Activated naive CD4-positive, alpha-beta T cell treated with Interleukin-2 at 50 U/mL for 16 hours (primary cell): ENCODE measurements at places on chromosomes 6 and 20.

DNA sequence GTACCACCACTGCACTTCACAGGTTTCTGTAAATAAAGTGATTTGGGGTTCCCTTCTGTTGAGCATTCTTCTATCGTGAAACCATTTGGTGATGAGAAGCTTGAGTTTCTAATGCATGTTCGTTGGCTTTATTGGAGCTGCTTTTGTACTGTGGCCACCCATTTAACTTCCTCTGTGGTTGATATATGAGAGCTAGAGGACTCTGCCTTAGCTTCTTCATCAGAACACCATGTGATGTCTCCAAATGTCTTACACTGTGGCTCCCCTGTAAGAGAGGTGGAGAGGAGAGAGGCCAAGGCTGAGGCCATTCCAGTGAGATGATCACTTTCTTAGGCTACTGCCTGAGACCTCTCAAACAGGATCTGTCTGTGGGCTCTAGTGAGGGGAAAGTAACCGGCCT, 114.5 kb downstream of the SLC16A10 start:
- no peak for DNase-seq

DNA sequence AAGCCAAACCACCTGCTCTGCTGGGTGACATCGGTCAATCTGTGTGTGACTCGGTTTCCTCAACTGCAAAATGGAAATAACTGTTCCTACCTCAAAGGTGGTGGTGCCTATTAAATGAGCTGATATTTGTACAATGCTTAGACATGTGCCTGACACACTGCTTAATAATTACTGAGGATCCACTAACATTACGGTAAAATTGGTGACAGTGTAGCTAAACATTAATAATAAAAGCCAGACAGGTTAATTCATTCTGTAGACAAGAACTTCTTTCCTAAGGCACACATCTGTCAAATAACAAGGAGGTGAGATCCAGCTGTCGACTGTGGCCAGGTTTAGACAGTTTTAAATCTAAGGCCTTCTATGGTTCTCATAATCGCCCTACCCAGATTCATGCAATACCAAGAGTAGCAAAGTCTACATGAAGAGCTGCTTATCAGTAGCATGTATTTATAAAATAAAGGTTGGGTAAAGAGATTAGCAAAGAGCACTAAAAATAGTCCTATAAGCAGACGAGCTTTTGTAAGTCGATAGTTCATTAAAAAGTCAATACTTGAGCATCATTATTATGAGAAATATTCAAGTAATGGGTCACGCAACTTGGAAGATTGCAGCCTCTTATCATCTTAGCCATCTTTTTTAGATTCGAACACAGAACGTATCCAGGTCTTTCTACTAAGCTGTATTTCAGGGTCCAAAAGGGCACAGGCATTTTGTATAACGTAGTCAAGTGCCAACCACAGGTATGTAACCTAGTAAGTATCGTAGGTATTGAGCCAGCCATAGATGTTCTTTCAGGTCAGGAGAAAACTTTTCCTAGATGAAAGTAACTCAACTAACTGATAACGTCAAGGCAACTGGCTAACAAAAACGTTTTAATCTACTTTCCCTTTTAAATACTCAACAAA, 3.2 kb downstream of the CNKSR3 start:
- DNase-seq = no peak

DNA sequence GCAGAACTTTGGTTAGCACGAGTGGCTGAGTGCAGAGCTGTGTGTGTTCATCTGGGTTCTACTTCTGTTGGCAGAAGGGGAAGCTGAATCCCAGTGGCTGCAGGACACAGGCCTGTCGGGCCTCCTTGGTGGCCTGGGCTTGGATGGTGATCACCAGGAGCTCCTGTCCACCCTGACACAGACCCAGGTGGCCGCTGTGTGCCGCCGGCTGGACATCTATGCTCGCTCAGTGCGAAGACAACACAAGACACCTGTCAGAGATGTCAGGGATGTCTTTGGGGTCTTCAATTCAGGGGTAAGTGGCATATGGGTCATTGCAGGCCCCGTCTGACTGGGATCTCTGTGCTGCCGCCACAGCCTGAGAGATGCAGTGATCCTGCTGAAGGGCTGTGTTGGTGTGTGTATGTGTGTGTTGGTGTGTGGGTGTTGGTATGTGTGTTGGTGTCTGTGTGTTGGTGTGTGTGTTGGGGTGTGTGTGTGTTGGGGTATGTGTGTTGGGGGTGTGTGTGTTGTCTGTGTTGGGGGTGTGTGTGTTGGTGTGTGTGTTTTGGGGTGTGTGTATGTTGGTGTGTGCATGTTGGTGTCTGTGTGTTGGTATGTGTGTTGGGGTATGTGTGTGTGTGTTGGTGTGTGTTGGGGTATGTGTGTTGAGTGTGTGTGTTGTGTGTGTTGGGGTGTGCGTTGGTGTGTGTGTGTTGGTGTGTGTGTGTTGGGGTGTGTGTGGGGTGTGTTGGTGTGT, 25.5 kb downstream of the ARHGAP40 start:
- DNase-seq = no peak

DNA sequence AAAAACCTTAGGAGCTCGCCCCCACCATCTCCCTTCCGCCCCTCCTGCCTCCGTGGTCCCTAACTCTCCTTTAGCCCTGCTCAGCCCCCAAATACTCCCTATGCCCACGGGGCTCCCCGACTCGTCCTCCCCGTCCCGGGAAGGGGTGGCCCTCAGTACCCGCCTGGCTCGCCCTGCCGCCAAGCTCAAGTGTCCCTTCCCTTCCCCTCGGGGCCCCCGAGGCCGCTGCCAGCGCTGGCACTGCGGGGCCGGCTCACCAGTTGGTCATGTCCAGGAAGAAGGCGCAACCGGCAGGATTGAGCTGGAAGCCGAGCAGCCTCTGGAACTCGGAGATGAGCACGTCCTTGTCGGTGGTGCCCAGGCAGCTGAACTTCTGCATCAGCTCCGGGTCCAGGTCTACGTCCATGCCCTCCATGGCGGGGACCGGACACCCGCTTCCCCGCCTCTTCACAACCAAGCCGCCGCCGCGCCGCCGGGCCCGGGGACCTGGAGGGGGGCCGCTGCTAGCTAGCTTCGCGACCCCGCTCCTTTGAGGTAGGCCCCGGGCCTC, 303 bp downstream of the ILRUN start:
- no peak for DNase-seq

DNA sequence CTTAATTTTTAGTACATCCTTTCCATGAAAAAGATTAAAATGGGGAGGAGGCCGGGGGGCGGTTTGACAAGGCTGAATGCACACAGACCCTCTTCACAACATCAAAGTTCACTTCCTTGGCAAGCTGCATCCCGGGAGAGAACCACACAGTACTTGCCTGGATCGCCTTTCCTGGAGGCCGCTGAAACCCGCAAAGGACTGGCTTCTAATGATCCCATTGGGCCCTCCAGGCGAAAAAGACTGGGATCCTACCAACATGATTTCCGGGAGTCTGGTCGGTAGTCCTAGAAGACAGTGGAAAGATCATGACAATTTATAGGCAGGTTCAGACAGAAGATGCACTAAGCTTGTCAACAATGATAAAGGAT, 60.2 kb downstream of the RIPOR2 start:
- no peak for DNase-seq

- DNase-seq = no peak
These were observed 1369.1 kb downstream of the EPHA7 start for GRCh38 chr6:92050216-92050615.

DNA sequence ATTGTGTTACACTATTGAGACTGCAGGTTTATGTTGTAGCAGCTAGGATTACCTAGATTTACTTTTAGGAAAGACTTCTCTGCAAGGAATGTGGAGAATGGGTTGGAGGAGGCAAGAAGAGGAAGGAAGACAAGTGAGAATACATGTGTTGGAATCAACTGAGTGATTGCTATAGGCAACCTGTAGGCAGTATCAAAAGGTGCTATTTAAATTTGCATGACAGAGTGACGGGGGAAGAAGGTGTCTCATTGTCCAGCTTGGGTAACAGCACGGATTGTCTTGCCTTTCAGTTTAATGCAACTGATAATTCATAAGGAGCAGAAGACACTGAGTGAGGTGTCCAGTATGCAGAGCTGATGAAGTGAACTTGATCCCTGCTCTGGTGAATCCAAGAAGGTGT, 19.4 kb downstream of the SERPINB9 start:
- DNase-seq = no peak

DNA sequence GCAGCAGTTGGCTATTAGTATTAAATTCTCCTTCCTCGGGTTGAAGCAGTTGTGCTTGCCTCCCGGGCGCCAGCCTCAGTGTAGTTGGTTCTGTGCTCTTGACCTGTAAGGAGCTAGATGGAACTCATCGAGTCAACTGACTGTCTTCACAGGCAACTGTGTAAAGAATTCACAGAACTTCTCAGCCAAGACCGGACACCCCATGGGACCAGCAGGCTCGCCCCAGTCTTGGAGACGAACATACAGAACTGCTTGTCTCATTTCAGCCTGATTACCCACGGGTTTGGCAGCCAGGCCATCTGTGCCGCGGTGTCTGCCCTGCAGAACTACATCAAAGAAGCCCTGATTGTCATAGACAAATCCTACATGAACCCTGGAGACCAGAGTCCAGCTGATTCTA, 8.5 kb downstream of the TFAP2C start:
- no peak for DNase-seq

GRCh38 chr6:37897818-37898515, 78.4 kb downstream of the ZFAND3 start:
- no peak for DNase-seq

DNA sequence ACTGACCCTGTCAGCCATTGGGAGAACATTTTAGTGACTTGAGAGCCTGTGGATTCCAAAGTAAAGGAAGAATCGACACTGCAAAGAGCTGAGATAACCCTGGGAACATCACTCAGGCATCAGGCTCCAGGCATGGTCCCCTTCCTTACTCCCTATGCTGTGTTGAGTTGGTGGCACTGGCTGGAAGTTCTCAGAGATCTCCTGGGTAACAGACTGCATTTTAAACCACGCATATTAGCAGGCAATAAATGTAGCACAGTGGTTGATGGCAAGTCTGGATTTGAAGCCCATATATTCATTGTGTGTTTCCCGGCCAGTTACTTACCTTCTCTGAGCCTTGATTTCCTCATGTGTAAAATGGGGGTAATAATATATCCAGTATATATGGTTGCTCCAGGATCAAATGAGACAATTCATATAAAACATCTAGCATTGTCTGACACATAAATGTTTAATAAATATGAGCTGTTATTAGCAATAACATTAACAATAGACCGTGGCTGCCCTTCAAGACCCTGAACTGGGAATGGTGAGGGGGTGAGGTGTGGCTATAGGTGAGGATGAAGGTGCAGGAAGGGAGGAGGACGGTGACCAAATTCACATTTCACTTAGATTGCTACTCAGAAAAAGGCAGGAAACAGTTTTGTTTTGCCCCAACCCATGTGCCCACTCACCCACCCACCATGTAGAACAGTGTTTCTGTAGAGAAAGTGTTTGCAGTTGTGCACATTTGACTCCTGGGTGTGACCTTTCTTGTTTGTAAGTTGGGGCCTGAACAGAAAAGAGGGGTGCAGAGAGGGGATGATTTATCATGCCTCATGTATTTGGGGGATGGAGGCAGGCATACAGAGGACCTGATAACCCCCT, 2.1 kb downstream of the PLCG1 start:
- DNase-seq = peak; percentile 58

GRCh38 chr20:10314198-10314597, 95.6 kb downstream of the SNAP25 start:
- no peak for DNase-seq

DNA sequence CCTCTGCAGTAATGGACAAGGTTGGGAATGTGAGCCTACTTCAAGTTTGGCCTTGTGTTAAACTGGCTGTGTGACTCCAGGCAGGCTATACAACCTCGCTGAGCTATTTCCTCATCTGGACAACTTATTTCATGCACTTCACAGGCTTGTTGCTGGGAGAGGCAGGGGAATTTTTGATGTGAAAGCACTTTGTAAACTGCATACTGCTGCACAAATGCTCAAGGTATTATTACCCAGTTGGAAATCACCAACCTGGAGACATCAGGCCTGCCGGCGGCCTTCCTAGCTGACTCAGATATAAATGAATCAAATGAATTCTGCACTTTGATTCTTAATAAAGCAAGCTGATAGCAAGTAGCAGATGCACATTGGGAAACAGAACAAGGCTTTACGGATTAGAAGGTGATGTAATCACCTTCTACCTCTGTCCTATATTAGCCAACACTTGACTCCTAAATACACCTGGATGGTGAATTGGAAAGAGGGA, 10.1 kb downstream of the JARID2 start:
- no peak for DNase-seq

GRCh38 chr6:163092876-163093275, 321.6 kb upstream of the QKI start:
- DNase-seq = no peak

DNA sequence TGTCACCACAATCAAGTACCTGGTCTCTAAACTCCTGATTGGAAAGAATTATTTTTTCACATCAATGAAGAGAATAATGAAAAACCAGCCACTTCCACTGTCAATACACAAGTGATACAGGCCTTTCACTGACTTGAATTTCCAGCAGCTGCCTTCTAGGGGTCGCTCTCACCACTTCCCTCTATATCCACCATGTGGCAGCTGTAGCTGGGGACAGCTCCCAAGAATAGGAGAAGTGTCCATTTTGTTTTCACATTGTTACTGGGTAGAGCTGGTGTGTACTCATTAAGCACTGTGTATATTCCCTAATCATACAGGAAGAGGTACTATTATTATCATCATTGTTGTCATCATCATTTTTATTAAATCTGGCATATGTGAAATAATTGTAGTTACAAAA, 438.4 kb upstream of the SPTLC3 start:
- no peak for DNase-seq

DNA sequence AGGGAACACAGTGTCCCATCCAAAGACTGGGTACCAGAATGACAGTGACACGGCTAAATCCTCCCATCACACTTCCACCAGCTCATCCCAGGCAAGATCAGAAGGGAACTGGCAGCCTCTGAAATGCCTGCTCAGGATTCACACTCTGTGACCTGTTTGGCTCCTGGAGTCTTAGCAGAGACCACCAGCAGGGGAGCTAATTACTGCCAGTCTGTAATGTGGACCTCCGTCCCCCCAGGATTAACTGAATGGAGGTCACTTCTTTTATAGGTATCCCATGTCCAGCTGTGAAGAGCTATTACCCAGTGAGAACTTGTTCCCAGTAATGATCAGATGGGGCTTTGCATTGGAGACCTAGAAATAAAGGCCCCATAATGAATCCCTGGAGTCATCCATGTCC, 45.2 kb downstream of the DEFB114 start:
- no peak for DNase-seq

GRCh38 chr6:141925001-141925400, 207.7 kb upstream of the GJE1 start:
- DNase-seq = no peak

- DNase-seq = no peak
These were observed 28.5 kb upstream of the CCR6 start for GRCh38 chr6:167094436-167094819.
